ENCODE measurements at places on chromosomes 1 and 21. TPM values are rescaled to one million over a fixed set of nuclear protein-coding genes. Genes with fewer than 3 reads are reported as not detected.

Gene RHBG
- total RNA-seq = 0.26 TPM

Gene KRTAP15-1
- total RNA-seq = not detected

Gene STUM
- total RNA-seq = 0.58 TPM

Gene KCNE1
- total RNA-seq = 0.69 TPM

Gene AMY2B
- total RNA-seq = 0.98 TPM

Gene S100A5
- 6.3 TPM for total RNA-seq

Gene S100A14
- total RNA-seq = 536 TPM

Gene THEM4
- 18.1 TPM for total RNA-seq

Gene DIP2A
- total RNA-seq = 33.6 TPM

Gene AMY2A
- total RNA-seq = not detected

Gene TRIM67
- not detected for total RNA-seq

Gene MEX3A
- total RNA-seq = 12.9 TPM

Gene OPRD1
- total RNA-seq = not detected

Gene CENPF
- 101 TPM for total RNA-seq

Gene PIK3R3
- 17.7 TPM for total RNA-seq

Gene PIGV
- 8.8 TPM for total RNA-seq

Gene EPHA2
- total RNA-seq = 459 TPM
